ENCODE measurements at places on chromosomes 3 and 15.
A peak's percentile ranks its signal among the peaks of the same experiment; 100 is the strongest.

DNA sequence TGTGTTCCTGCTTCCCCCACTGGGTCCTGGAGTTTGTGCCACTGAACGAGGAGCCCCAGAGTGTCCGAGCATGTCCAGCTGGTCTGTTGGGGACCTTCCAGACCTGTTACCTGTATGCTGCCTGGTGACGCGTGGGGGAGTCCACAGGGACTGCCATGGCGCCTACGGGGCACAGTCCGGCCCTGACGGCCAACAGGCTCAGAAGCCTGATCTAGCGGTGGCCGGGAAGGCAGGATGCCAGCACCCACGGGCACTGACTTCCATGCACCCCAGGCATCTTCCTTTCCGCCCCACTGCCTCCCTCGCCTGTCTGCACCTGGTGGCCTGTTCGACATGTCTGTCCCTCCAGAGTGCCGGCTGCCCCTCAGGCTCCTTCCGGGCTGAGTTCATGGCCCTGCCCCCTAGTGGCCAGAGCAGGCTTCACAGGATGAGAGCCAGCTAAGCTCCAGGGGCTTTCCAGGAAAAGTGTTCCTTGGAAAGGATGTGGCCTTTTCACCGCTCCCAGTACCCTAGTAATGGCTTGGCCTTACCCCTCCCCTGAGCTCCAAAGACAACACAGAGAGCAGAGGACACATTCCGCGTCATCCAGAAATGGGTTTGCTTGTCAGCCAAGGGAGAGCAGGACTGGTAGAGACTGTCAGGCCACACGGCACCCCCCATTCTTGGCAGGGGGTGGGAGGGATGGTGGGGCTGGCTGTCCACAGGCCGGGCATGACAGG is 35.7 kb downstream of the NGRN start:
- no peak for DNase-seq

GRCh38 chr15:67783303-67783702 is 42.0 kb upstream of the SKOR1 start:
- DNase-seq = no peak

DNA sequence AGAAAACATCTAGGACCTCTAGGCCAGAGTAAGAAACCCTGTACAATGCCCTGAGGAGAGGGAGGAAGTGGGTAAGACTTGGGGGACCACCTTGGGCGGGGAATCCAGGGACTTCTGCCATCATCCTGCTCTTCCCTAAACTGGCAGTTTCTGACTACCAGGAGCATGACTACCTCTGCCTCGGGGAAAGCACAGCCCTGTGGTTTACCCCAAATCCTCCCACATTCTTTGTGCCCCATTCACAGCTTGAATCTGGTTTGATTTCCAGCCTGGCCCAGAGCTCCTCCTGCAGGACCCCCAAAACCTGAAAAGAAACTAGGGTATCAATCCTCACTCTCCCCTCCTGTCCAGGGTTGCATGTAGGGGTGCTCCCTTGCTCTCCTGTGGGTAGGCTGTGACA is 4.7 kb downstream of the C3orf18 start:
- DNase-seq = no peak

GRCh38 chr15:81385721-81386076 is 11.7 kb upstream of the TMC3 start:
- DNase-seq = no peak

DNA sequence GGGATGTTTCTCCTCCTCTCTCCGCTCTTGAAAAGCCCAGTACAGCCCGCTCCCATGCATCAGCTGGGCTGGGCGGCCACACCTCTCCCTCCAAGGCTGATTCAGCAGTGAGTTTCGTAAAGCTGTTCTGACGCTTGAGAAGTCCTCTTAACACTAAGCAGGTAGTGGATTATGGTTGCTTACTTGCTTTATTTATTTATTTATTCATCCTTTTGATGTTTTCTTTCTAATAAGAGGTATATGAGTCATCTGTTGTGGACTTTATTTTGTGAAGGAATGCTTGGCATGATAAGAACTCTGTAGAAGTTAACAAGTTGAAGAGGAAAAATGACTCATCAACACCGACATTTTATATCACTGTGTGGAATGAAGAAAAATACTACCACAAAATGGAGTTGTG is 285.0 kb downstream of the SQOR start:
- DNase-seq = no peak

DNA sequence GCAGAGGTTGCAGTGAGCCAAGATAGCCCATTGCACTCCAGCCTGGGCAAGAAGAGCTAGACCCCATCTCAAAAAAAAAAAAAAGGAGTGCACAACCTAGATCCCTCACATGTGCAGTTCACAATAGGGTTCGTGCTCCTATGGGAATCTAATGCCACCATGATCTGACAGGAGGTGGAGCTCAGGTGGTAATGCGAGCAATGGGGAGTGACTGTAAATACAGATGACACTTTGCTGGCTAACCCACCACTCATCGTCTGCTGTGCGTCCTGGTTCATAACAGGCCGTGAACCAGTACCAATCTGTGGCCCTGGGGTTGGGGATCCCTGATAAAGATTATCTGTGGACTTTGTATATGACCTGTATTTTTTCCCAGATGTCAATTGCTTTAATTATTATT is 16.7 kb downstream of the USP8 start:
- DNase-seq = no peak

DNA sequence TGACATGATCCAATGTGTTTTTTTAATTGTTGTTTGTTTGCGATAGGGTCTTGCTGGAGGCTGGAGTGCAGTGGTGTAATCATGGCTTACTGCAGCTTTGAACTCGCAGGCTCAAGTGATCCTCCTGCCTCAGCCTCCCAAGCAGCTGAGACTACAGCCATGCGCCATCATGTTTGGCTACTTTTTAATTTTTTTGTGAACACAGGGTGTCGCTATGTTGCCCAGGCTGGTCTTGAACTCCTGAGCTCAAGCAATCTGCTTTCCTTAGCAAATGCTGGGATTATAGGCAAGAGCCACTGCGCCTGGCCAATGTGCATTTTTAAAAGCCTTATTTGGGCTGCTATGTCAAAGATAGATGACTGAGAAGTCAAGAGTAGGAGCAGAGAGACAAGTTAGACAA is 123.0 kb downstream of the EDEM1 start:
- DNase-seq = no peak

- DNase-seq = peak; percentile 74
These were observed 728 bp downstream of the CRTC3 start for GRCh38 chr15:90530250-90531051.

DNA sequence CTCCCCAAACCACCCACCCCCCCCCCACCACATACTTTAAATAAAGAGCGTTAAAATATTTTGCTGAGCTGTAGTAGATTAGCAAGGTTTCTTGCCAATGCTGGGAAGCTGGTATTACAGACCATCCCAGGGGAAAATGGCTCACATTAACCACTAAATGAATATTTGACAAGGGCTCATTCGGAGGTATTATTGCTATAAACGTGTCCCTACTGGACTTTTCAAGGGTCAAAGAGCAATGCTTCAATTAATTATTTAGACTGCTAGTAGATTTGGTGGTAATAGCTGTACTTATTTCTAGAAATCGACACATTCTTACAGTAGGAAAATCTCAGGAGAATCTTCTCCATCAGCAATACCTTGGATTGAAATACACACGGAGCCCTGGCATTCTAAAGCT is 5.2 kb downstream of the SOX2 start:
- DNase-seq = no peak

GRCh38 chr3:178295292-178295912 is 240.8 kb upstream of the KCNMB2 start:
- DNase-seq = no peak

DNA sequence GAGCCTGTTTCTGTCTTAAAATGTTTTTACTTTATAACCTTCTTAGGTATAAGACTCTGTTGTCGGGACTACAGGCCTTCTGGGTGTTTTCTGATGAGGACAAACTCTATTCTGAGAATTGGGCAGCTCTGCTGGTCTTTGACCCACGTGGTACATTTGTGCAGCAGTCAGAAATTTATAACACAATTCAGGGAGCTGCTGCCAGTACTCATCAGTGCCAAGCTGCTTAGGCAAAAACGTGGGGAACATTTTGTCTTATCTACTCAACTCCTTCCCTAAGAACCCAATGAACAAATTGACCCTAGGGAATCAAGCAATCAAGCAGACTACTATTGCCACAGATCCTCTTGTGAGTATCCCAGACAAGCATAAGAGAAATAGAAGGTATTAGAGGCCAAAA is 180.7 kb upstream of the PDZRN3 start:
- no peak for DNase-seq

- DNase-seq = no peak
These were observed 45.2 kb upstream of the NR2F2 start for GRCh38 chr15:96285305-96285704.

- DNase-seq = no peak
These were observed 43.4 kb upstream of the LMCD1 start for GRCh38 chr3:8458238-8458661.

DNA sequence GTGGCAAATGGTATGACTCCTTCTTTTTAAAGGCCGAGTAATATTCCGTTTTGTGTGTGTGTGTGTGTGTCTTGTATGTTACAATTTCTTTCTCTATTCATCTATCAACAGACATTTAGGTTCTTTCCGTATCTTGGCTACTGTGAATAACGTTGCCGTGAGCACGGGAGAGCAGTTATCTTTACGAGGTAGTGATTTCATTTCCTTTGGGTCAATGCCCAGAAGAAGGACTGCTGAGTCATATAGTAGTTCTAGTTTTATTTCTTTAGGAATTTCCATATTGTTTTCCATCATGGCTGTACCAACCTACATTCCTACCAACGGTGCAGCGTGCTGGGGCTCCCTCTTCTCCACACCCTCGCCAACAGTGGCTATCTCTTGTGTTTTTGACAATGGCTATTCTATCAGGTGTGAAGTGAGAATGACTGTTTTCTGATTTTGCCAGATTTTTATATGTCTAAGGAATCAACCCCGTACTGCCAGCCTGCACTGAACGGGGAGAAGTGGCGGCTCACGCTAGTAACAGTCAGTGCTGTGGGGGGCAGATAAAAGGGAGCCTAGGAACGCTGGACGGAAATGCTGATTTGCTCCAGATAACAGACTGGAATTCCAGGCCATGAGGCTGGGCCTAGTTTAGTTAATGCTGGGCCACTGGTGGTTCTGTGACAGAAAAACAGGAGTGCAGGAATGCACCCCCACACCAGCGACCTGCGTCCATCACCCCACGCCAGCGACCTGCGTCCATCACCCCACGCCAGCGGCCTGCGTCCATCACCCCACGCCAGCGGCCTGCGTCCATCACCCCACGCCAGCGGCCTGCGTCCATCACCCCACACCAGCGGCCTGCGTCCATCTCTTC is 168.1 kb downstream of the XXYLT1 start:
- DNase-seq = no peak

GRCh38 chr3:47273564-47273963 is 9.0 kb downstream of the KIF9 start:
- DNase-seq = no peak

- no peak for DNase-seq
These were observed 175.9 kb downstream of the OTOL1 start for GRCh38 chr3:161672478-161672877.

- no peak for DNase-seq
These were observed 18.1 kb downstream of the ANXA2 start for GRCh38 chr15:60379525-60380274.

- no peak for DNase-seq
These were observed 62.7 kb upstream of the SLCO3A1 start for GRCh38 chr15:91790836-91791235.

GRCh38 chr15:70829371-70830166 is 24.4 kb downstream of the LARP6 start:
- no peak for DNase-seq

- no peak for DNase-seq
These were observed 132.1 kb downstream of the DOCK3 start for GRCh38 chr3:50806806-50807205.

- no peak for DNase-seq
These were observed 13.2 kb downstream of the ABTB1 start for GRCh38 chr3:127685708-127686511.

GRCh38 chr3:100260685-100261484 is at the start of gene TBC1D23:
TBC1D23 (plus strand) TSS chr3:100260992; CDS start chr3:100261019, 27 bp downstream.
- peak; percentile 99 for DNase-seq

GRCh38 chr3:150384296-150385212 is 23.5 kb upstream of the TSC22D2 start:
- no peak for DNase-seq

DNA sequence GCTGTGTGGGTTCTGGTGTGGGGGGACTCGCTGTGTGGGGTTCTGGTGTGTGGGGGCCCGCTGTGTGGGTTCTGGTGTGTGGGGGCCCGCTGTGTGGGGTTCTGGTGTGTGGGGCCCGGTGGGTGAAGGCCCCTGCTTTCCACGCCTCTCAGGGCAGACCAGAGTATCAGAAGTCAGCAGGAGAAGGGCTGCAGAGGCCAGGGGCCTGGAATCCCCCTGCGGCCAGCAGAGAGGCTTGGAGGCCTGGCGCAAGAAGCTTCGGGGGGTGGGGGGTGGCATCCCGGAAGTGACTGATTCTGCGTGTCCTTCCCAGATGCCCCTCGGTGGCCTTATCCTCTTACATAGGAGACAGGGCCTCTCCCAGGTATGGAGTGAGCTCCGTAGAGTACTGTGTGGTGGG is 37.4 kb downstream of the TNK2 start:
- no peak for DNase-seq

- DNase-seq = no peak
These were observed 133.2 kb downstream of the ARPP21 start for GRCh38 chr3:35772381-35773015.

DNA sequence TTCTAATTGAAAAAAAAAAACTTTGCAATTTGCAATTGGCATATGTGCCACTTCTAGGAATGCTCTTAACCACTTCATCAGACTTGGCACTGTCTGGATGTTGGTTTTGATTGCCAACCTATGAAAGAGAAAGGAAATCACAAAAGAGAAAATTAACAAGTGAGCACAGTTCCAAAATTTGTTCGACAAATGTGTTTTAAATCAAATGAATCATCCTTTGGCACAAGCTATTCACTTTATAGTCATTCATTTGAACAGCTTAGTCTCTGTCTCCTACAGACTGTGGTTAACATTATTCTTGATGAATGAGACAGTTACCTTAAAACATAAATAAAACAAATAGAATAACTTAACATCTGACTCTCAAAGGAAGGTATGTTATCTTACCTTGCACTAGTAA is 265.0 kb downstream of the EPHA3 start:
- no peak for DNase-seq

GRCh38 chr3:8011902-8012301 is 489.7 kb upstream of the LMCD1 start:
- DNase-seq = no peak

GRCh38 chr3:10206166-10206511 is 41.4 kb downstream of the IRAK2 start:
- no peak for DNase-seq
